ENCODE measurements at places on chromosomes 3 and 15.

DNA sequence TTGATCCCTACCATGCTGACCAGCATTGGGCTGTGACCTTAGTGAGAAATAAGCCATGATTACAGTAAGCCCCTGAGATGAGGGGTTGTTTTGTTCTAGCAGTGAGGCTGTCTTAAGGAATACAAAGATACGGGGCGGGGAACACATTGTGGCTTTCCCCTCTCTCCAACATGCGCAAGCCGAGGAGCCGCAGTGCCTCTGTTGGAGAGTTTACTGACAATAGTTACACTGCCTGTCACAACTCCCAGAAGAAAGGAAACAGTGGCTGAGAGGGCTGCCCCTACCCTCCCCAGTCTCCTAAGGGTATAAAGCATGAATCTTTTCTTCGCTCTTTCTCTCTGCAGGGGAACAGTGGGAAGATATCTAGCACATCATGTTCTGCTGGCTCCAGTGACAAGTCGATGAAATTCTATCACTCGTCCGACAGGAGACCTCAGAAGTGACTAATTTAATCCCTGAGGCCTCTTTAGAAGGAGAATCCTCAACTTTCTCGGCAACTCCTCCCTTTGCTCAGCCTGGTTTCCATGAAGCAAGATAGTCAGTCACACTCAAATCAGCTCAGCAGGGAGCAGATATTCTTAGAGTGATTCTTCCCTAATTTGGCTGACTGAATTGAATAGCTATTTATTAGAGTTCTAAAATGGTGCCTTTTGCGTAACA lies 409.0 kb upstream of the PROK2 start:
- DNase-seq, result no peak
- no peaks in the 10 kb centered on the region for H3K36me3 ChIP-seq
- H3K4me3 ChIP-seq, result no peak overlapping the region
- H3K27me3 ChIP-seq, result no peaks in the 10 kb centered on the region
- H3K4me1 ChIP-seq, result no peaks in the 10 kb centered on the region
- H3K27ac ChIP-seq, result no peak overlapping the region

GRCh38 chr3:13536832-13537231 lies 12.1 kb upstream of the FBLN2 start:
- no peak for DNase-seq
- peaks cover 6% of the 10 kb centered on the region for H3K4me1 ChIP-seq
- no peak overlapping the region for H3K27ac ChIP-seq
- H3K4me3 ChIP-seq, result no peak overlapping the region
- no peaks in the 10 kb centered on the region for H3K36me3 ChIP-seq

- no peak overlapping the region for H3K27ac ChIP-seq
- H3K4me3 ChIP-seq, result peak overlapping the region; percentile 64
- H3K36me3 ChIP-seq, result no peaks in the 10 kb centered on the region
- no peak for DNase-seq
- peaks cover 39% of the 10 kb centered on the region for H3K4me1 ChIP-seq
These were observed 2.0 kb downstream of the MECOM start for GRCh38 chr3:169661361-169662131.

GRCh38 chr15:46231786-46232185 lies 597.0 kb downstream of the SQOR start:
- no peaks in the 10 kb centered on the region for H3K36me3 ChIP-seq
- H3K4me3 ChIP-seq, result no peak overlapping the region
- no peak overlapping the region for H3K27ac ChIP-seq
- no peaks in the 10 kb centered on the region for H3K4me1 ChIP-seq
- H3K27me3 ChIP-seq, result no peaks in the 10 kb centered on the region

All from CD8-positive, alpha-beta memory T cell (primary cell).